Lung (tissue), 17 donors: ENCODE measurements at places on chromosomes 2 and 18.

DNA sequence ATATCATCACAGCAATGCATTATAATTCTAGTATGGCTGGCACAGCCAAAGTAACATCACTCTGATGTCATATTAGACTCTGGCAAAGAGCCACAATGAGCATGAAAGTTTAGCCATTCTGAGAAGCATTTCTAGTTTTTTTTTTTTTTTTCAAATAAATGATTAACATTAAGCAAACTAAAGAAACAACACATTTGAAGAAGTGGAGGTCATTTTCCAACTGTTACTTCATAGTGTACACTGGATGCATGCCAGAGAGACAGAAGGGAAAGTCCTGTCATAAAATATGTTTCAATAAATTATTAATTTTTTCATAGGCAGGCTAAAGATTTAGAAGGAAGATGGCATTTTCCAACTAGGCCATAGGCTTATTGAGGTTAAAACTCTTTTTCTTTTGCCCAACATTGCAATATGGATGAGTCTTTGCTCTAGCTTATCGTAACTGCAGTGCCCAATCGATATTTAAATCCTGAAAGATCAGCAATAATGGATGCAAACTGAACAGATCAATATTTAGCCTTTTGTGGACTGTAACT lies 1630.4 kb upstream of the ACVR2A start:
- DNase-seq, result peak; percentile 33

GRCh38 chr2:28419003-28419402 lies 26.3 kb downstream of the FOSL2 start:
- no peak for DNase-seq

DNA sequence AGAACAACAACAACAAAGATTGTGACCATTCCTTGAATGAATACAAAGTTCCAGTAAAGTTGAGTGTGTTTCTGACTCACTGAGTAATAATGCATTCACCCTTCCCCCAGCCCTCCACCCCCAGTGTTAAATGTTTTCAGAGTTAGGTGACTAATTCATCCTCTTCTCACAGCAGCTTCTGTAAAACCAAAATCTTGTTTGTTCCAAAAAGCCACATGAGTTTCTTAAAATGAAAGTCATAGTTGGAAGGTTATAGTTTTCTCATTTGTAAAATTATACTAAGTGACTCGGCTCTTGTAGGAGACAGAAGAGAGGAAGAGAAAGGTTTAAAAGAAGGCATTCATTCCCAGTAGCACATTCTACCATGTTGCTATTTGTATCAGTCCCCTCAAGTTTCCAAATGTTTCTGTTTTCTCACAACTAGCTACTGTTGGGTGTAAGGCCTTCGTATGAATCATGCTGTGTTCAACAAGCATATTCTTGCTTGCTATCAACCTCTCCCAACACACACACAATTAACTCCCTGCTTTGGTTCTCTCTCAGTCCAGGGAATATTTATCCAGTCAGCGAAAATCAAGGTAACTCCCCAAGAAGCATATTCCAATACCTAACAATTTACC lies 75.3 kb downstream of the MBD2 start:
- DNase-seq, result no peak

DNA sequence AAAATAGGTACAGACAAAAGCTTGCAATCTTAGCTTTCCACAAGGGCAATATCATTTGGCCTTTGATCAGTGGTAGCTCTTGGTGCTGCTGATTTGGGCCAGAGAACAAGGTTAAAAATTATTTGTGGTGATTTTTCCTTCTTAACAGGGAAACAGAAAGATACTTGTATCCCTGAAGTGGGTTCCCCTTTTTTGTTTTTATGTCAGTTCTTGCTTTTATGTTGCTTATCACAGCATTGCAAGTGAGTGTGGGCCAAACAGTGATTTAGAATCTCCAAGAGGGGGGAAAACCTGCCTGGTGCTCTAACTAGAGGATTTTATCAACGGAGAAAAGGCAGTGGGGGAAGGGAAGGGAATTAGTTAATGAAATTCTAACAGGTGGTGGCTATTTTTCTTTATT lies 197.6 kb upstream of the SP5 start:
- no peak for DNase-seq

- DNase-seq, result no peak
Measured at GRCh38 chr2:8676921-8677645, 4.8 kb upstream of the ID2 start.
